Activated CD4-positive, alpha-beta T cell treated with anti-CD3 and anti-CD28 coated beads, Interleukin-2, amount 50 U/mL, for 4 hours (primary cell): ENCODE measurements at places on chromosomes 7 and 10.

GRCh38 chr10:102593804-102594079, 50.5 kb upstream of the TRIM8 start:
- no peak for DNase-seq

DNA sequence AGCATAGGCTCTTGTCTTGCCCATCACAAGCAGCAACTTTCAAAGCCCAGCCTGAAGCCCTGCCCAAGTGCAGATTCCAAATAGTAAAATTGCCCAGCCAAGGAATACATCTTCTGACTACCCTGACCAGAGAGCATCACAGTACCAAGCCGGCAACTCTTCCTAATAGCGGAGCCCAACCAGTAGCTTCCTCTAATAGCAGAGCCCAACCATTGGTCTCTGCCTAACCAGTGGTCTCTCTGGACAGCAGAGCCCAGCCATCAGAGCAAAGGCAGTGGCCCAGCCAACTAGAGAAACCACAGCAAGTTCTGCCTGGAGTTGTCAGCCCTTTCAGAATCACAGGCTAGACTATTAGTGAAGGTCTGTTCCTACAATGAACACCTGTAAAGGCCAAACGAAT, 285.6 kb downstream of the HGF start:
- DNase-seq: no peak

GRCh38 chr7:126370038-126370668, 882.6 kb downstream of the GRM8 start:
- no peak for DNase-seq

DNA sequence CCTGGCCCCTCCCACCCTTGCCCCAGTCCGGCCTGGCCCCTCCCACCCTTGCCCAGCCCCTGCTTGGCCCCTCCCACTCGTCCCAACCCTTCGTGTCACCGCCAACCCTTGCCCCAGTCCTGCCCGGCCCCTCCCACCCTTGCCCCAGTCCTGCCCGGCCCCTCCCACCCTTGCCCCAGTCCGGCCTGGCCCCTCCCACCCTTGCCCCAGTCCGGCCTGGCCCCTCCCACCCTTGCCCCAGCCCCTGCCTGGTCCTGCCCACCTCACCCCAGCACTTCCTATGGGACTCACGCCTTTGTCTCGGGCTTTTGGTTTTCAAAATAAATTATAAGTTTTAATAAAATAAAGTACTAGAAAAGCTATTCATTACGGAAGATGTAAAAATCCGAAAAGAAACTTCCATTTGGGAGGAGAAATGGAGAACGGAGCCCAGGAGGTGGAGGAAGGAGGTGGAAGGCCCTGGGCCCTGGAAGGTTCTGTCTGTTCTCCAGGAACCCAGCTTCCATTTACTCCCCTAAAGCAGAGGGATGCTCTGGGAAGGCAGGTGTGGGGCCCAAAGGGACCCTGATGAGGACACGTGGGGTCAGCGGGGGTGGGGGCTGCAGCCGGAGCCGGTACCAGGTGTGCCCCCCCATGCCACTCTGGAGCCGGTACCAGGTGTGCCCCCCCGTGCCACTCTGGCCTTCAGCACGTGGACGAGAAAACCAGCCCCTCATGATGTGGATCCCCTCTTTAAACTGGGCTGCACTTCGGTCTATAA, 52.2 kb downstream of the PWWP2B start:
- DNase-seq: no peak

DNA sequence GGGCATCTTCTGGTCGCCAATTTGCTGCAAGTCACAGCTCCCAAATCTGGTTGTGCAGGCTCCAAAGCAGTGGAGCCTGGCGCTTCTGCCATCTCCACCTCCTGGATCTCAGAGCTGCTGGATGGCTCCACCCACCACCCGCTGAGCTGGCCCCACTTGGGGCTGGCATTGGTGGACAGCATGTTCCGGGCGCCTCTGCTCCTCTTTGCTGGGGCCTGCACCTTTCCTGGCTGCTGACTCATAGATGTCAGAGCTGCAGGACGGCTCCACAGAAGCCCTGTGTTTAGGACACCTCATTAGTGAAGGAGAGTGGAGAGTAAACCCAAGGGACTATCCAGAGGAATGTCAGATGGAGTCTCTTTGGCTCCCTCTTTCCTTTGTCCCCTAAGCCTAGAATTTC, 27.4 kb downstream of the MAPK8 start:
- no peak for DNase-seq

DNA sequence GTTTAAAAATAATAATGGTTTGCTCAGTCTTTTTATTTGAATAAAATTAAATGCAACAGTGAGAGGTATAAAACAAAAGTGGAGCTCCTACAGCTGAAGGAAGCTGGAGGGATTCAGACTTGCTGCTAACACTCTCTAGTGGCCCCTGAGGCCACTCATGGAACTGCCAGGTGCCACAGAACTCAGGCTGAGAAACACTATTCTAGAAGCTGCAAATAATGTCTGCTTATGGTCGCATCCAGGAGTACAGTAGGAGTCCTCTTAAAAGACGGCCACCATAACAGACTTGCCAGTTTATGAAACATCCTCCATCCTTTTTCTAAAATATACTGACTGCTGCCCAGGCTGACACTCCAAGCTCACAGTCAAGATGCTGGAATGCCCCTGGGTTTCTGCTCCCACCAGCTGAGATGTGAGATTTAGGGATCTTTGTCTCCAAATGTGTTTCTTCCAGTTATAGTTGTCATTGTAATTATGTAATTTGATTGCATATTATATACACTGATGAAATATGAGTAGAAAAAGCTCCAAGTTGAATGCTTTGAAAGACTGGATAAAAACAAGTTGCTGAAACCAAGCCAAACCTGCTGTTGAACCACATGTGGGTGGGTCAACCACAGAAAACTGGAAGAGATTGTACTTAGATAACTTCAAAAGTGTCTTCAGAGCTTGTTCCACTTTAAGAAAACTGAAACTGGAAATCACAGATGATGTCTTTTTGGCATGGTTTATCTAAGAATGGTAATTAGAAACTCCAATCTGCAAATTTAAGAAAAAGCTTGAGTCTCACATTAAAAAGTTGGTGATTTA, 213.7 kb upstream of the AOAH start:
- DNase-seq: no peak
